T-helper 2 cell treated with Interferon-gamma antibody and Interleukin-4, amounts not matched to agents 100 ng/mL and 5 ng/mL, for 36 hours (primary cell): ENCODE measurements at places on chromosomes 16 and 17. TPM values are rescaled to one million over a fixed set of nuclear protein-coding genes. Genes with fewer than 3 reads are reported as not detected.

ACSM2A gene
- not detected in 2 replicates for total RNA-seq

ELMO3 gene
- total RNA-seq = 7.4 and 8.2 TPM in 2 replicates

ARHGAP44 gene
- 0.36 and 0.39 TPM in 2 replicates for total RNA-seq

KRT27 gene
- total RNA-seq = not detected in 2 replicates

CASKIN2 gene
- 0.77 and 1.1 TPM in 2 replicates for total RNA-seq

NPIPB8 gene
- total RNA-seq = 0.98 and 1.6 TPM in 2 replicates

TPSG1 gene
- total RNA-seq = not detected in 2 replicates

GJD3 gene
- total RNA-seq = 0.50 TPM in 1 of 2 replicates, not detected in the other
